ENCODE measurements at places on chromosomes 4 and X.
A peak's percentile ranks its signal among the peaks of the same experiment; 100 is the strongest.

DNA sequence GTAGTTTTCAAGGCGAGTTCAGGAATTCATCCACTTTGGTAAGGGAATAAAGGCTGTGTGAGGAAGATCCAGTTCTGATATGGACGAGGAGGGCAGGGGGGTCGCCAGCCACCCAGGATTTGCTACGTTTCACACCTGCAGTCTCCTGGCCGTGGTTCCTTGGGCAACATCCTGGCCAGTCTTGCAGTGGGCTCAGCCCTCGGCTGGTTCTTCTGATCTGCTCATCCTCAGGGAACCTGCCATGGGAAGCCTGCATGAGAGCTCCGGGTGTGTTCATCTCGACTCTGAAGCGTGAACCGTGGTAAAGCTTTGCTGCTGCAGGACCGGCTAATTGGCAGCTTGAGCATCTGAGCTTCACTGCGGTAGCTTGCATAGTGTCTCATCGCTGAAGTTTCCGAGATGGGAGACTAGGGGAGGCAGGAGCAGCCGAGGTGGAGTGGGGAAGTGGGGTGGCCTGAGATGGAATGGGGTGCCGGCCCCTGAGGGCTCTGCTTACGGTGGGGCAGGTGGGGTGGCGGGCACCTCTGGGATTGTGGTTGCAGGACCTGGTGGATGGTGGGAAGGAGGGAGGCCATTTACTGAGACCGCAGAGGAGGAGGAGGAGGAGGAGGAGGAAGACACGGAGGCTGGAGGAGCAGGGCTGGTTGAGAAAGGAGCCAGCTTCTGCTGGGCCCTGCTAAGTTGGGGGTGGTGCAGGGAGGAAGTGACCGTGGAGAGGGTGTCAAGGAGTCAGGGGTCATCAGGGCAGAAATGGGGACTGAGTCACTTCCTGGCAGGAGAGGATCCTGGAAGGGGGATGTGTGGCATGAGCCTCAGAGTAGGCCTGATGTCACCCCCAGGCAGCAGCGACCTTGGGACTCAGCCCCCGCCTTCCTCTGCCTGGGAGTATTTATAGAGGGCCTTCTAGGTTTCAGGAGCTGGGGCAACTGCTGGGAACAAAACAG is 213.1 kb upstream of the PSAPL1 start:
- peak; percentile 22 for DNase-seq

GRCh38 chr4:2062808-2063524 is 3.8 kb downstream of the NAT8L start:
- no peak for DNase-seq

GRCh38 chr4:76923619-76924357 is 25.8 kb upstream of the SEPTIN11 start:
- no peak for DNase-seq

- no peak for DNase-seq
These were observed 169.8 kb downstream of the CLCN4 start for GRCh38 chrX:10326578-10326977.

- DNase-seq: peak; percentile 47
These were observed 29.1 kb downstream of the SPARCL1 start for GRCh38 chr4:87500092-87500462.

- no peak for DNase-seq
These were observed 486.6 kb downstream of the FAT4 start for GRCh38 chr4:125801373-125801772.

GRCh38 chrX:29295987-29296680 is 708.9 kb downstream of the IL1RAPL1 start:
- DNase-seq: no peak

DNA sequence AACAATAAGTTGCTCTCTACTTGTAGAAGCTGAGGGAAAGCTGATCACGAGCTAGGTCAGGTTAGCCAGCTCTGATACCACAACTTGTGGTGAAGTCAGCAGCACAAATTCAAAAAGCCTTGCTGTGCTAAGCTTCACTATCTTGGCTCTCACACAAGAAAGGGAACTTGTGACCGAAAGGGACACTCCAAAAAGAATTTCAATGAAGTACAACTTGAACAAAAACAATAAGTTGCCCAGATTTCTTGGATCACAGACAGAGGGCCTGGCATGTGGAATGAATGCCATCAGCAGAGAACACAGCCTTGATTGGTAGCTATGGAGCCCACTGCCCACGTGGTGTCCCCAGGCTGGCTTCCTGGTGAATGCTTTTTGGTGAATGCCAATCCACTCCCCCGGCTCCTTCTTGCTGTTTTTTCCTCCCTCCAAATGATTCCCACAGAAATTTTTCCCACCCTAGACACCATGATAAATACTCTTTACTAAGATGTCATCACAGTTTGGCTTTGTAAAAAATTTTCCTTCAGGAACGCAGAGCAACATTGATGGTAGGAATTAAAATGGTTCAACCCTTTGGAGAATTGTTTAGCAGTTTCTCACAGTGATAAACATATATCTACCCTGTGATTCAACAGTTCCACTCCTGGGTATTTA is 82.6 kb downstream of the ANXA3 start:
- DNase-seq: no peak

DNA sequence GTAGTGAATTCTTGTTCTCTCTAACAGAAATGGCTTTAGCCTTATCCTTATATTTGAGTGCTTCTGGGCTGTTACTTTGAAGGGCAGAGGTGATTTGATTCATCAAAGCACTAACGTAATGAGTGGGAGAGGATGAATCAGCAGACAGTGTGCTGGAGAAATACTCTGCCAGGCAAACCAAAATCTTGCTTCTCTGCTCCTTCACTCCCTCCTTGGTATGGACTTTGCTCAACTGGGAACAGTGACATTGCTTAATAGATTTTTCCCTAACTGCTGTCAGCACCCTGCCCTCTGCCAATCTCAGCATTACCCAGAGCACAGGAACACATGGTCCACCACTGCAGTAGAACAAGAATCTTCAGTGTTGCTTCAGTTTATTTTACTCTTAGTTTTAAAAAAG is 56.0 kb downstream of the PDLIM5 start:
- DNase-seq: peak; percentile 56

DNA sequence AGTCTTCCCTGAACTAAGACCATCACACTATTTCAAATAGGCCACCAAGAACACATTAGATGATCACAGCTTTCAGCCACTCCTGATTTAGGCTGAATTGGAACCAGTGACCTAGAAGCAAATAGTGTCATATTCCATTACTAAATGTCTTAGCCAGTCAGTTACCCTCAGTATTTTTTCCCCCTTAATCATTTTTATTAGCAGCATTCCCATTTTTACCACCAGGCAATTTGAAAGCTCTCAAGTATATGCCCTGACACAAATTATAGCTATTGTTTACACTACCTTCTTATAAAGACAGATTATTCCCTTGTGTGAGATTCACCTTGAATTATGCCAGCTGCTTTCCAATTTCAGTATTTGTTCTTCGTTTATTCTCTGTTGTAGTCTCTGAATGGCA is 1146.9 kb downstream of the PDHA2 start:
- DNase-seq: no peak

DNA sequence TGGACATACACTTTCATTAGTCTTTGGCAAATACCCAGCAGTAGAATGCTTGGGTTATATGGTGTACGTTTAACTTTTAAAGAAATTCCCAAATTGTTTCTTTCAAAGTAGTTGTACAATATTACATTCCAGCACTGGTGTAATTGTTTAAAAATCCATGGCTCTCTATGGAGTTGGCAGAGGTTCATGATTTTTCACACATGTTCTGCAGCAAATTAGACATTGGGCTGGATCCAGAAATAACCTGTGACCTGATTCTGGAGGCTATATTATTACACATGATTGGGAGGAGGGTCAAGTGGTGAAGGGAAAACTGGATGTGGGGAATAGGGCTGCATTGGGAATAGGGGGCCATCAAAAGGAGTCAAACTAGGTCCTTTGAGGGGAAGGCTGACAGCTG is 41.9 kb downstream of the MAMLD1 start:
- DNase-seq: no peak
